Mammary microvascular endothelial cell (primary cell): ENCODE measurements at places on chromosomes 7 and 10. TPM values are rescaled to one million over a fixed set of nuclear protein-coding genes. Genes with fewer than 3 reads are reported as not detected.

The AKR1C4 gene
- not detected in 2 replicates for total RNA-seq

The UNCX gene
- not detected in 2 replicates for total RNA-seq

The EVX1 gene
- not detected in 2 replicates for total RNA-seq

The PPP1R3A gene
- not detected in 2 replicates for total RNA-seq

The SORCS3 gene
- total RNA-seq = not detected in 2 replicates

The AKR1C2 gene
- total RNA-seq = 0.89 and 1.6 TPM in 2 replicates

The PRLHR gene
- total RNA-seq = not detected in 2 replicates

The ELN gene
- total RNA-seq = 0.25 and 1.8 TPM in 2 replicates

The RADIL gene
- total RNA-seq = 0.47 and 0.69 TPM in 2 replicates

The LBX1 gene
- not detected in 2 replicates for total RNA-seq

The SLC26A5 gene
- total RNA-seq = not detected in 2 replicates

The OR6V1 gene
- not detected in 2 replicates for total RNA-seq

The PITX3 gene
- total RNA-seq = not detected in 2 replicates

The KNDC1 gene
- 0.13 TPM in 1 of 2 replicates, not detected in the other for total RNA-seq
